Brain microvascular endothelial cell (primary cell): ENCODE measurements at places on chromosomes 3 and 15.
A peak's percentile ranks its signal among the peaks of the same experiment; 100 is the strongest.

GRCh38 chr3:166013073-166013679, 176.0 kb upstream of the BCHE start:
- peak; percentile 49 for DNase-seq

GRCh38 chr3:3664935-3665334, 134.3 kb upstream of the LRRN1 start:
- no peak for DNase-seq

DNA sequence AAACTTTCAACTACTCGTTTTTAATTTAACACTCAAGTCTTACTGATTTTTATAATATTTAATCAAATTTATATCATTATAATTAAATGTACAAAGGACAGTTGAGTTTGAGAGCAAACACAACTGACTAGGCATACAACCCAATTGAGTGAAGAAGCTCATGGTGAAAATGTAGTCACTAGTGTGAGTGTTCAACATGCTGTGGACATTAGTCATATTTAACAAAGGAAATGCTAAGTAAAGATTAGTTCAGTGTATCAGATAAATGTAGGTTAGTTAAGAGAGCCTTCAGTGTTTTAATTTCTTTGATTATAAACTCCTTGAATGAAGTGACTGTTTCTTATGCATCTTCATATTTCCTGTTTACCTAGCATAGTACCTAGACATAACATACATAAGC, 444.2 kb upstream of the GOLIM4 start:
- peak; percentile 12 for DNase-seq

DNA sequence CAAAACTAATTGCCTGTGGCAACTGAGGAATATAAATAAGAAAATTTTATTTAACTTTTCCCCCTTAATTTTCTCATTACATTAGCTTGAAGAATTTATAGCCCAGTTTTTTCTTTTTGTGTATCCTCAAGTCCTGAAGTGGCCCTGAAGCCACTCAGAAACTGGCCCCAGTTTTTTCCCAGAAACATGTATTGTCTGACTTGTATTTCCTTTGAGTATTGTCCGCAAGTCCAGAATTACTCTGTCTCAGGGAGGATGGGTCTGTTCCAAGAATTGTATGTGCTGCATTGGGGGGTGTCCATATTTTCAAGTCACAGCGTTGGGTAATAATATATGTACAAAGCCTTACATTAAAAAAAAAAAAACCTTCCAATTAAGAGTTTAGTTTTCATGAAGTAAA, 149.7 kb upstream of the IL12A start:
- DNase-seq, result no peak

- peak; percentile 38 for DNase-seq
Observed at GRCh38 chr3:13623101-13623654, 74.3 kb downstream of the FBLN2 start.

GRCh38 chr3:98805571-98805970, 42.4 kb downstream of the ST3GAL6 start:
- no peak for DNase-seq

- DNase-seq, result no peak
Observed at GRCh38 chr15:90478846-90479481, 50.8 kb upstream of the CRTC3 start.

- DNase-seq, result no peak
Observed at GRCh38 chr3:30613133-30613825, 6.9 kb downstream of the TGFBR2 start.

- DNase-seq, result no peak
Observed at GRCh38 chr3:34107669-34108068, 309.2 kb downstream of the PDCD6IP start.

- no peak for DNase-seq
Observed at GRCh38 chr3:126558336-126559071, at the start of gene C3orf22. Gene C3orf22, minus strand, starts transcription at chr3:126558932. Its CDS starts 5,542 bp downstream, at chr3:126553390.

DNA sequence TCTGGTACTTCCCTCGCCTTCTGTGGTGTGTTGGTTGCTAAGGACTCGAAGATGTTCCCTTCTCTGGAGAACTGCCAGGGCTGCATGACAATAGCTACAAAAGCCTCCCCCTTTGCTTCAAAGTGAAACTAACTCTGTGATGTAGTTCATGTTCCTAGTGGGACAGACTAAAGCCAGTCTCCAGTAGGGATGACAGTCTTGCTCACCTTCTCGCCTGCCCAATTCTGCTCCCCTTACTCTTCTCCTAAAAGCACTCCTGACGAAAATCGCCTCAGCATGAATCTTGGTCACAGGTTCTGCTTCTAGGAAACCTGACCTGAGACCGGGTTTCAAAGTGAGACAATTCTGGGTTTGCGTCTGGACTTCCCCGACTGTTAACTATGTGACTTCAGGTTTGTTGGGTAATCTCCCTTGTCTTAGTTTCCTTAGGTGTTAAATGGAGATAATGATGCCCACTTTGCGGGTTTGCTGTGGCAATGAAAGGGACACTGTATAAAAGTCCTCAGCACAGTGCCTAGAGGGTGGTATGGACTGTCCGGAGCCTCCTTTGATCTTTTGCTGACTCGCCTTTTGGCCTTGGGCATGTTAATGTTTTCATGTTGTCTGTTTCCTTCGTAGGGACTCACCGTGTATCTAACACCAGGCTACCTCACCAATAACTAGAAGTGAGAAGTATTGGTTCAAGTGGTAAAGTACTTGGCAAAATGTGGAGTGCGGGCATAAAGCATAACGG, 24.9 kb upstream of the THRB start:
- no peak for DNase-seq

- DNase-seq, result no peak
Observed at GRCh38 chr3:128846486-128846891, 32.9 kb upstream of the ACAD9 start.

DNA sequence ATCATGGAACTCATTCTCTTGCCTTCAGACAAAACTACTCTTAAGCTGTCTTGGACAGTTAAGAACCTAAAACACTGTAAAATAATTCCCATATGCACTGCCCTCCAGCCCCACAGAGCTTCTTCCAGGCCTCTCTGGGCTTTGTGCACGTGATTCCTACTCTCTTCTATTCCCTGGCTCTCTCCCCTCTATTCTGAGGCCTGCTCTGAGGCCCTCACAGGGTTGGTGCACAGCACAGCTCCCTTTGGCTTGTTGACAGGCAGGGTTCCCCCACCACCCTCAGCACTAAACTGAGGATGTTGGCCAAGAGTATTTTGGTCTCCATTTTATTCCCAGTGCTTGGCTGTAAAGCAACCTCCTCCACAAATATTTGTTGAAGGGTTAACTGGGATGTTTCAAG, 13.5 kb downstream of the MRPL46 start:
- no peak for DNase-seq
